GM12865 (cell line): ENCODE measurements at places on chromosomes 16 and 17.
A peak's percentile ranks its signal among the peaks of the same experiment; 100 is the strongest.

DNA sequence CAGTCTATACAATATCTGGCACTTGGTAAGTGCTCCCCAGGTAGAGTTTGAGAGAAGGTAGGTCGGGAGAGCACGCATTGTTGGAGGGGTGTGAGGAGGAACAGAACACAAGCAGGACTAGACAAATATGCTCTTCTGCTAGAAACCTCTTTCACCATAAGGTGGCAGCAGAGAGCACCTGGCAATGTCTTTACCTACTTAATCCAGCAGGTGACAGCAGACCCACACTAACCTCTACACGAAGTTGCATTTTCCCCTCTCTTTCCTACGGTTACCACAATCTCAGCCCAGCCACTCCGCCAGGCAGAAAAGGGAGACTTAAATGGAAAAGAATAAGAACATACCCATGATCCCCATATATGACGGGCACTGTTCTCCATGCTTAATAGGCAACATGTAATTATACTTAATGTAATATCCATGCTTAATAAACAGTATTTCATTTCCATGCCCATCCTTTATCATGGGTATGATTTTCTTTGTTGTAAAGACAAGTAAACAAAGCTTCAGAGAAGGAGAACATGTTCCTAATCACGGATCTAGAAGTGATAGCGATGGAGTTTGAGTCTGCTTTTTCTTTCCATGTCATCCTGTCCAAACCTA lies 55.1 kb upstream of the CCL2 start:
- peak; percentile 85 for DNase-seq

DNA sequence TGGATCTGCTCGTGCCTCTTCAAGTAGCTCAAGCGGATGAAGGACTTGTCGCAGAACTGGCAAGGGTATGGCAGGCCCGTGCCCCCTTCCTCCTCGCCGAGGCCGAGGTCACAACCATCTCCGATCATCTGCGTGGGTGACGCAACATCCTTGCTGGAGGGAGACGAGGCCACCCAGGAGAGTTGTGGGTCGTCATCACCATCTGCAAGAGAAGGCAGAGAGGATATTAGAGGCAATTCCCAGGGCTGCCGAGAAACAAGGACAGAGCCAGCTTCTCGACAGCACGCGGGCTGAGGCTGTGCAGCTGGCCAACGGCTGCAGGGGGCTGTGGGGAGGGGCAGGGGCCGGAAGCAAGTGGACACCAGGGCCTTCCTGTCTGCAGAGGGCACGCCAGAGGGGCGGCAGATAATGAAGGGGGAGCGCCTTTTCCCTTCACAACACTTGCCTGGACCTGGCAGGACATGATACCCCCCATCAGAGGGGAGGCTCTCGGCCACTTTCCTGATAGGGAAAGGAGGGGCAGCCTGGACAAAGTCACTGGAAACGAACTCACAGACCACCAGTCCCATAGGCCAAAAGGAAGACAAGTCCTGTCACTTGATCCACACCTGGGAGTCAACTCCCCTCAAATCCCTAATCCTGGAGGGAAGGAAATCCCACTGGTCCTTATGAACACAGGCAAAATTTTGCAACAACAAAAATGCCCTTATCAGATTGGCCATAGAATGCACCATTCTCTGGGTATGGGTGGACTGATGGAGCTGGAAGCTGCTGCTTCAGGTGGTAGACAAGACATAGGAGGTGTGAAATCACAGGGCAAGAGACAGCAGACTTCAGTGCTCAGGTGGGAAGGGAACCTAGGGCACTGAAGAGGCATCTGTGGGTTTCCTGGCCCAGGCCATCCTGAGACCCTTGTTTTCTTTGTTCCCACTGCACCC lies 217.0 kb downstream of the ZNF423 start:
- no peak for DNase-seq

GRCh38 chr17:46876353-46876887 lies 25.0 kb downstream of the WNT9B start:
- DNase-seq: peak; percentile 48

- no peak for DNase-seq
These were observed 30.9 kb upstream of the RPRML start for GRCh38 chr17:47009759-47010594.

GRCh38 chr16:19563377-19563776 lies 7.9 kb downstream of the VPS35L start:
- no peak for DNase-seq

- no peak for DNase-seq
These were observed 34.5 kb downstream of the TNFRSF13B start for GRCh38 chr17:16937431-16937830.

GRCh38 chr16:3879887-3880564 lies 487 bp downstream of the CREBBP start:
- peak; percentile 79 for DNase-seq

DNA sequence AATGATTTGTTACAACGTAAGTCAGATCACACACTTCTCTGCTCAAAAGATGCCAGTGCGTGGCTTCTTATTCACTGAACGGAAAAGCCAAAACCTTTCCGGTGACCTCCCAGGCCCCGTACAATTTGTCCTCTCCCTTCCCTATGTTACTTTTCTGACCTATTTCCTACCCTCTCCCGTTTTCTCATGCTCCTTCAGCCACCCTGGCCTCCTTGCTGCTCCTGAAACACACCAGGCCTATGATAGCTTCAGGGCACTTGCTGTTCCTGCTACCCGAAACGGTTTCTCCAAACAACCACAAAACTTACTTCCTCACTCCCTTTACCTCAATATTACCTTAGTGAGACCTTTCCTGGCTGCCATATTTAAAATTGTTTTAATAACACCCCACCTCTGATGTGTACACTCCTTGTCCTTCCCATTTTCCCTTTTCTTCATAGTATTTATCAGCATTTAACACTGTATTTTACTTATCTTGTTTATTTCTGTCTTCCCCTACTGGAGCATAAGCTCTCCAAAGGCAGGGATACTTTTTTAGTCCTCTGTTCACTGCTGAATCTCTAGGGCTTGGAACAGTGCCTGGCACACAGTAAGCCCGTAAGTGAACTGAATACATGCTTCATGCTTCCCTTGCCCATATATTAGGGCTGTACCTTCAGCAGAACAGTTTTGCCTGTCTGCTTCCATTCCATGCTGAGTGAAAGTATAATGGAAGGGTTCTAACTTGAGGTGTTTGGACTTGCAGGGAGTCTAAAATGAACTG lies 10.9 kb upstream of the ARL2BP start:
- DNase-seq: no peak

GRCh38 chr17:38920374-38921291 lies 4.8 kb upstream of the LASP1NB start:
- no peak for DNase-seq

- no peak for DNase-seq
These were observed 147.9 kb downstream of the STX8 start for GRCh38 chr17:9427465-9428315.

- DNase-seq: no peak
These were observed 23.5 kb downstream of the SRCAP start for GRCh38 chr16:30722443-30722842.

DNA sequence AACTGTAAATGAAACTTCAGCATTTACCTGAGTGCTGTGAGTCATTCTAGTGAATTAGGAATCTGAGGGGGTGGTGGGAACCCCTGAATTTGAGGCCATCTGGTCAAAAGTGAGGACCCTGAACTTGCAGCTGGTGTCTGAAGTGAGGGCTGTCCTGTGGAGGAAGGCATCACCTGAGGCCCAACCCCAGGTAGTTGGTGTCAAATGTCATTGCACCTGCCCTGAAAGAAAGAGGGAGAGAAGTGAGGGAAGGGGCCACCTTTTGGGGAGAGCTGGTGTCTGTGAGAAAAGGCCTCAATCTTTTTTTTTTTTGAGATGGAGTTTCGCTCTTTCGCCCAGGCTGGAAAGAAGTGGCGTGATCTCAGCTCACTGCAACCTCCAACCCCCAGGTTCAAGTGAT lies 12.5 kb upstream of the PRPSAP1 start:
- no peak for DNase-seq

GRCh38 chr17:77379065-77379428 lies 238.3 kb downstream of the SEC14L1 start:
- no peak for DNase-seq

DNA sequence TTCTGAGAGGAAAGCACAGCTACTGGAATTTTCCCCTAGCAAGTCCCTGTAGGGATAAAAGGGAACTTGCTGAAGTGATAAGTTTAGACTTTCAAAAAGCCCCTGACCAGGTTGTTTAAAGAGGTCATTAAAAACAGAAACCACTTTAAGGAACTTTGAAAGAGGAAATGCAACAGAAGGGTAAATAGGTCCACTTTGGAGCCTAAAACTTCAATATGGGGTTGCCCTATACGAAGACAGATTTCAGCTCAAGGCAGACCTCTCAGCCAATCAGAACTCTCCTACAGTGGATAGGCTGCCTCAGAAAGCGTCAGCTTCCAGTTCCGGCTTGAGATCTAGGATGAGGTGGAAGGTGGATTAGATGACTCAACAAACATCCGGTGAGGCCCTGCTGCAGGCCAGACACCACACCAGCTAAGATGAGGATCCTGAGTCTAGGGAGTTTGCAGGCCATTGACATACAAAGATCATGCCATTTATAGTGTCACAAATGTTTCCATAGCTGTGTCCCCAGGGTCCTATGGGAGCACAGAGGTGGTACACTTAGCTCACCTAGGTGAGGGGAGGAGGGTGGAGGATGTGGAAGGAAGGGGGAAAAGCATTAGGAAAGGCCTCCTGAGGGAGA lies 7.9 kb upstream of the MFSD6L start:
- peak; percentile 96 for DNase-seq

GRCh38 chr16:89786474-89787364 lies 29.7 kb downstream of the FANCA start:
- DNase-seq: no peak

DNA sequence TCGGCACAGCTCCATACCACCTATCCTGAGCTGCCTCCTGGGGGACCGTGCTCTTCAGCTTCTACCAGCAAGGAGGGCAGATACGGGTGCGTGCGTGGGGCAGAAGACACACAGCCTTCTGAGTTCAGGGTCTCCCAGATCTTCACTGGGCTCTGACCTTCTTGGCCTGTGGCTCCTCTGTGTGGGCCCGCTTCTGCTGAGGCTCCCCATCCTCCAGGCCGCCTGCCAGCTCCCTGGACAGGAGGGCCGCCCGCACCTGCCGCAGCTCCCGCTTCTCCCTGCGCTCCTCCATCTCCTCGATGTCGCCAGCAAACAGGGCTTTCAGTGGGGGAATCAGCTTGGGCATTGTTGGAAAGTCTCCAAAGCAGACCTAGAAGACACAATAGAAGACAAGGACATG lies 25.2 kb downstream of the ELAC2 start:
- DNase-seq: no peak

GRCh38 chr16:6682142-6682811 lies 650.4 kb upstream of the RBFOX1 start:
- DNase-seq: peak; percentile 7
